NCI-H1092 treated with DMSO at 0.1 percent for 48 hours (cell line): ENCODE measurements at places on chromosomes 12 and 14.
A peak's percentile ranks its signal among the peaks of the same experiment; 100 is the strongest.

GRCh38 chr12:115273456-115273855 lies 589.5 kb upstream of the TBX3 start:
- DNase-seq = no peak

GRCh38 chr14:21525571-21525961 lies 580 bp downstream of the SALL2 start:
- peak; percentile 31 for DNase-seq

- peak; percentile 54 for DNase-seq
These were observed 137.6 kb downstream of the ZFP36L1 start for GRCh38 chr14:68655021-68655831.

DNA sequence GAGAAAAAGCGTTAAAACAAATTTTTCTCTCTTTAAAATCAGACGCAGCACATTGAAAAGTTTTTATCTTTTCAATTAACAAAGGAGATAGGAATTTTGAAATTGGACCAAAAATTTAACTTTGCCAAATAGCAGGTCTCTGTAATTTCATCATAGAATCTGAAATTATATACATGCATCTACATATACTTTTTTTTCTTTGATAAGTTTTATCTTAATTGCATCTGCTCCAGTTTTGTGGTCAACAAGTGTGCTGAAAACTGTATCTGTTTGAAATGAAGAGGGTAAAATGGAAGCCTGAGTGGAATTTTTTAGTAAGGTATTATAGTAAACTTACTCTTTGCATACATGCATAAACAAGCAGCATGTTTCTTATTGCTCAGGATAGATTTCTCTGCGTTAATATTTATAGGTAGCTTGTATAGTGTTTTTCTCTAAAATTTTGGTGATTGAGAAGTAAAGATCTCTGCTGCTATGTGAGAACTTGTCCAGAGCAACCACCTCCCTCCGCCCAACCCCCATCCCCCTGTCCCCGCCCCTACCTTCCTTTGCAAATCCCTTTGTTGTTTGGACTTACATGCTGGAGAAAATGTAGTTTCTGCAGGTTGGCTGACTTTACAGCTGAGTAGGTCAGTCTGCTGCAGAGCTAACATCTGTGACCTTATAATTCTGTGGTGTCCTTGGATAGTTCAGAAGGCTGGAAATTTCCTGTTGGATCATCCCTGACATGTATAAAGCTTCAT lies 64.6 kb downstream of the VRK1 start:
- no peak for DNase-seq

GRCh38 chr14:34507459-34507858 lies 32.0 kb downstream of the EAPP start:
- DNase-seq = no peak

DNA sequence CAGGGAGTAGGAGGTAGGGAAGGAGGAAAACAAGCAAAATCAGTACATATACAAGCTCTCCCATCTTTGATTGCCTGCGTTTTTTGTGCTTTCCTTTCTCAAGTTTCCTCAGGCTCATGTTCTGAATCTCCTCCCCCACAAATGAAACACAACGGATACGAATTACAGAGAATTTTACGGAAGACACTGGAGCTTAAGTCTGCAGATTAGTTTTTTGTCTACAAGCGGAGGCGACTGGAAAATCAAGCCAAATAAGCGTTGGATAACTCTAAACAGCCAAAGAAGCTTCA lies 612 bp downstream of the WBP11 start:
- DNase-seq = no peak

GRCh38 chr14:74608959-74609611 lies 3.0 kb downstream of the LTBP2 start:
- DNase-seq = peak; percentile 67

GRCh38 chr12:54680374-54680773 lies 32.2 kb upstream of the DCD start:
- no peak for DNase-seq

DNA sequence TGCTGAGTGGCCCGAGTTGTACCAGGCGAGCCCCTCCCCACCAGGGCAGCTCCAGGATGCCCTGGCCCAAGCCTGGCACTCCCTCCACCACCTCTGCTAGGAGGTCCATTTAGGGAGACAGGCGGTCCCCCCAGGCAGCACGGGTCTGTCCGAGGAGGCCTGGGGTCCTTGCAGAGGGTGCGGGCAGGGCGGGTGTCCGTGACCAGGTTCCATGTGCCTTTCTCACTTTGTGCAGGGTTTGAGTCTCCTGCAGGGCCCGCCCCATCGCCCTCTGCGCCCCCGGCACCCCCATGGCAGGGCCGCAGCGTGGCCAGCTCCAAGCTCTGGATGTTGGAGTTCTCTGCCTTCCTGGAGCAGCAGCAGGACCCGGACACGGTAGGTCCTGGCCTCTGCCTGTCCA lies 56.8 kb upstream of the TSPAN9 start:
- DNase-seq = no peak

- DNase-seq = no peak
These were observed 1752.4 kb upstream of the FLRT2 start for GRCh38 chr14:83777516-83777915.

GRCh38 chr12:18747895-18748294 lies 10.0 kb downstream of the CAPZA3 start:
- DNase-seq = no peak

DNA sequence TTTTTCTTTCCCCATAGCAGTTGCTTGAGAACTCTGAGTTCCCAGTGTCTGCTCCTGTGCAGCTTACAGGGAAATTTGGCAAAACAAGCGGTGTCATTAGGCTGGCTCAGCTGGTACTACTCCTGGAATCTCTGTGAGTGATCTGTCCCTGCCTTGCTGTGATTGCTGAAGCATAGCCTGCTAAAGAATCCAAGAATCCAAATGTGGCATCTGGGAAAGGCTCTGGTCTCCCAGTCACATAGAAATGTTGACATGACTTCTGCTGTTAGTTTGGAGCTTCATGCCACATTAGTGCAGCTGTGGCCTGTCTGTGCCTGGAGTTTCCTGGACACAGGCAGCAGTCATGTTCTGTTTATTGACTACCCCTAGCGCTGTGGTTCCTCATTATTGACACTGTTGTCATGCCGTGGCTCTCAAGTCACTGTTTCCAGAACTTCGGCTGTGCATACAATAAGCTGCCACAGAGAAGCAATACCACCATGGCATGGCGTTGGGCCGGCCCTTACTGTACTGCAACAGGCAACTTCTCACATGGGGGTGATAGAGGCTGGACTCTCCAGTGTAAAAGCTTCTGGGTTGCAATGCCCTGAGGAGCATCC lies 166.8 kb downstream of the MYRFL start:
- DNase-seq = no peak

- DNase-seq = no peak
These were observed 15.7 kb upstream of the DDHD1 start for GRCh38 chr14:53168786-53169185.

DNA sequence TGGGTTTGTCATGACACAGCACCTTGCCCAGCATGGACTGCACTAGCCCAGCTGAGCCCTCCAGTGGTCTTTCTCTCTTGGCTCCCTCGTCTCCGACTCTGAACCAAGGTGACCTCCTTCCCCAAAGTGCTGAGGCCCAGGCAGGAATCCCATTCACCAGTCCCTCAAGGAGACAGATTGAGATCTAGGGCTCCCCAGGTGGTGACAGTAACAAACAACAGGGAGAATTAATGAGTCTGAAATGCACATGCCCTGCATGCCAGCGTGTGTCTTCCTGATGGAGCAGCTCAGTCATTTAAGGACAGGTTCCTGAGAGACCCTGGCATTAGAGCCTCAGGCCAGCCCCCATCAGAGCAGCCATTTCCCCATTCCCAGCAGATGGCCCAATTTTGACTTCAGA lies 51.4 kb upstream of the OAS1 start:
- DNase-seq = peak; percentile 17

GRCh38 chr12:76173756-76174155 lies 89.3 kb upstream of the NAP1L1 start:
- DNase-seq = no peak

- DNase-seq = no peak
These were observed 120.4 kb downstream of the STAB2 start for GRCh38 chr12:103707446-103707845.

- DNase-seq = no peak
These were observed 29.3 kb downstream of the FGF6 start for GRCh38 chr12:4416276-4416675.

DNA sequence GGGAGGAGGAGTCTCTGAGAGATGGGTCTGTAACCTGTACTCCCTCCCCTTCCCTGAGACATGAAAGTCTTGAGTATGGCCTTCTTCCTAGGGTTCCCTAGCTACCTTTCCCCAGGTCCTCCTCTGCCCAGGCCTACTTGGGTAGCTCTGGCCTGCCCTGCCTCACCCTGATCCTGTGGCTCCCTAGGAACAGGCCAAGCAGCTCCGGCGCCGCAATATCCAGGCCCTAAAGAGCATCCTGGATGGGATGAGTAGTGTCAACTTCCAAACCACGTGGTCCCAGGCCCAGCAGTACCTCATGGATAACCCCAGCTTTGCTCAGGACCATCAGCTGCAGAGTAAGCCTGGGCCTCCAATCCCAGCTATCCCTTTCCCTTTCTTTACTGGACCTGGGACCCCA lies 12.3 kb downstream of the PRPF40B start:
- DNase-seq = no peak

DNA sequence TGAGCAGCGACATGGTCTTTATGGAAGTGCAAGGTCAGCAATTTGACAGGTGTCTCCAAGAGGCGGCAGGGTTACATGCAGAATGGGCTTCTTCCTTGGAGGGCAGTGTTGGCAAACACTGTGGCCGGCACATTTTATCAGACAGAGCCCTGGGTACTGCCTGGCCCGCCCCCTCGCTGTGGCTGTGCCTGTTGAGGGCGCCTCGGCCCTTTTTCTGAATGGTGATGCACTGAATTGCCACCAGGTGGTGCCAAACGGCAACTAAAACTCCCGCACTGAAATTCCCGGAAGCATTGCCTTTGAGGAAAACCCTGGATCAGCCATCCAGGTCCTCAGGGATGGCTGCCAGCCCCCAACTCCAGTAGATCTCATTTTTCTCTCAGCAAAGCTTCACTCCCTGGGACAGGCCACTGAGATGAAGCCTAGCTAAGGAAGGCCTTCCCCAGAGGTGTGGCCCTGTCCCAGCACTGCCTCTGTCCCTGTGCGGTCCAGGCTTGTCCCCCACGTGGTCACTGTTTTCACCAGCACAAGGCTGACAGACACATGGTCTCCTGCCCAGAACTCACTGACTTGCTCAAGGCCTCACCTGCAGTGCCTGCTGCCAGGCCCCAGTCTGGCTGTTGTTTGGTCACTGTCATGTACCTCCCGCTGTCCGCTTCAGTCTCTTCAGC lies 73.6 kb downstream of the TESC start:
- peak; percentile 60 for DNase-seq

DNA sequence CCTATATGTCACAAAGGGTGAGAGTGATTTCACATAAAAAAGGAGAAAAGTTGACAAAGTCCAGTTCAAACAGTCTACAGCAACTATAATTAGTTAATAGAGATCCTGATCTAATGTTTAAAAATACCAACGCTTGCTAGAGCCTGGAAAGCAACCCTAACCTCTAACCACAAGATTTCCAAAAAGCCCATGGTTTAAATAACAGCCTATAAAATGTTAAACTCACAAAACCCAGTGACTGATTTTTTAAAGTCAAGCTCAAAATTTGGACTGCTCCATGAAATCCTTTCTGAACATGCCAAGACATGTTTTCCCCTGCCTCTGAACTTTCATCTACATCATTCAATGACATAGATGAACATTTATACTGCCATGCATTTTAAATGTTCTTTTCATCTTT lies 81.6 kb downstream of the PLEKHG7 start:
- DNase-seq = no peak

DNA sequence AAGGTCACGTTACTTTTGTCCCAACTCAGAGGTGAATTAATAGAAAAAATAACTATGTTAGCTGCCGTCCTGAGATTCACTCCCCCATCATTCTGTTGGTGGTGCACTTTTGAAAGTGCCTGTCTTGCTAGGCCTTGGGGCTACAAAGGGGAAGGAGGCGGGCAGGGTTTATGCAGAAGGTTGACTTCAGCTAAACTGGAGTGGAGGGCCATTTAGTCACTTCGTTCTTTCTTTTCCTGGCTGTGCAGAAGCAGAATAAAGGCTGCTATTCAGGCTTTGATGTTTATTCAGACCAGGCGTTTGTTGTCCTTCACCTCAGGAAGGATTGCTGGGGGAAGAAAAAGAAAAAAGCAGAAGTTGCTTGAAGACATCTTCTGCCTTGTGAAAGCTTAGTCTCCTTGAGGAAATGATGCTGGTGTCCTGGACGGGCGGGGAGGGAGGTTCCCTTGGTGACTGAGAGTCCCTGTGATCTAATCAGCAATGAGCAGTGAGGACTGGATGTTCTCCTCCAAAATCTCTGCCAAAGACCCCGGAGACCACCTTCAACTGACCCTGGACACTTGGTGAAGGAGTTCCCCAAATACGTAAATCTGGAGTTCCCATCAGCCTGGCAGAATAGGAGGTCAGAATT lies 4.0 kb downstream of the GLT1D1 start:
- no peak for DNase-seq

GRCh38 chr12:11745113-11745512 lies 95.6 kb downstream of the ETV6 start:
- no peak for DNase-seq
